ENCODE measurements at places on chromosomes 6 and 20. TPM values are rescaled to one million over a fixed set of nuclear protein-coding genes. Genes with fewer than 3 reads are reported as not detected.

- DNase-seq, result peak; percentile 18
- no peak overlapping the region for H3K27ac ChIP-seq
Observed at GRCh38 chr6:44133003-44133931, 5.9 kb downstream of the TMEM63B start.

GRCh38 chr20:25065625-25066338 lies 7.8 kb upstream of the ACSS1 start:
- H3K27ac ChIP-seq, result no peak overlapping the region
- H3K36me3 ChIP-seq, result no peaks in the 10 kb centered on the region
- no peak overlapping the region for H3K4me3 ChIP-seq
- peaks cover 19% of the 10 kb centered on the region for H3K27me3 ChIP-seq
- H3K4me1 ChIP-seq, result no peaks in the 10 kb centered on the region

- H3K27me3 ChIP-seq, result peaks cover 24% of the 10 kb centered on the region
- no peak for DNase-seq
- H3K36me3 ChIP-seq, result no peaks in the 10 kb centered on the region
- no peak overlapping the region for H3K27ac ChIP-seq
Observed at GRCh38 chr6:18102783-18103509, 19.5 kb downstream of the NHLRC1 start.

EEF1A2 gene
- 0.81 TPM for total RNA-seq

DNA sequence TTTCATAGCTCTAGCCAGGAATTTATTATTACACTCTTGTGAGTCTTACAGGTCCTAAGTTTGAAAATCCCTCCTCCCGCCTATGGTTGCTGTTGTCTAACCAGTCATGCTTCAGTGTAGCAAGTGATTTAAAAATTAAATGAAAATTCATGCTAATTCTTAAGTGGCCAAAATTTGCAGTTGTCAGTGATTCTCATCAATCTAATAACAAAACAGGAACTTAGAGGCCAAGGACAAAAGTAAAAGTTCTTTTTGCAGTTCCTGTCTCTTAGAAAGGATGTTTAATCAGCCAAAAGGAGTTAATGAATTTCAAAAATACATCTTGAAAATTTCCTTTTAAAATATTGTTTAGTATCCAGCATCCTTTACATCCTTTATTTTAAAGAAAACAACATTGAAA lies 36.3 kb downstream of the VTA1 start:
- no peaks in the 10 kb centered on the region for H3K27me3 ChIP-seq
- H3K4me1 ChIP-seq, result peaks cover 2% of the 10 kb centered on the region
- no peak overlapping the region for H3K4me3 ChIP-seq
- no peak for DNase-seq

CD24 gene
- total RNA-seq, result 0.21 TPM

GRCh38 chr20:57650756-57651483 lies 30.7 kb upstream of the ZBP1 start:
- no peak for DNase-seq
- no peaks in the 10 kb centered on the region for H3K27me3 ChIP-seq
- peaks cover 4% of the 10 kb centered on the region for H3K4me1 ChIP-seq
- no peak overlapping the region for H3K27ac ChIP-seq

DNA sequence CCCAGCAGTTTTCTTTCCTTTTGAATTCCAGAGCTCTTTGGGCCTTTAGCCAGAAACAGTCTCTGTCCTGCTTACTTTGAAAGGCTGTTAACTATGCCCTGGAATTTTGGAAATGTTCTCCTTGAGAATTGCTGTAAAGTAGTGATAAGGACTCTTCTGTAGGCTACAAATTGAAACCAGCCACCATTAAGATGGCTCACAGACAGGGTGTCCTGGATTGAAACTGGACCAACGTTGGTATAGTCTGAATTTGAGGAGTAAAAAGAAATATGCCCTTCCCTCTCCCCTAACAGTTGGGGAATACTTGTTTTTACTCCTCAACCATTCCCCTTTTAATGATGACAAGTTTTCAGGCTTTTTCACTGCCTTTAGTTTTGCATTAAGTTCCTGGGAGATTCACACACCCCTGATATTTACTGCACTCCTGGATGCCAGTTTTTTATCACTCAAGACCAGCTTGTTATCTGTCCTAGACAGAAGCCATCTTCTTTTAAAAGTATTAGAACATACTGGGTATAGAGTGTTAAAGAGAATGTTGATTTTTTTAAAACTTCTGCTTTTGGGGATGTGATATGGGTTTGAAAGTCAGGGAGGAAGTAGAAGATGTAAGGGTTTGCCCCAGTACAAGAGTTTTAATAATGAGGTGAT lies 21.9 kb downstream of the TOP1 start:
- H3K27me3 ChIP-seq, result no peaks in the 10 kb centered on the region
- H3K36me3 ChIP-seq, result peaks cover 28% of the 10 kb centered on the region
- DNase-seq, result no peak

GRCh38 chr6:159097256-159097655 lies 52.5 kb upstream of the TAGAP start:
- peak overlapping the region; percentile 22 for H3K4me3 ChIP-seq
- H3K27me3 ChIP-seq, result no peaks in the 10 kb centered on the region
- peak overlapping the region; percentile 91 for H3K27ac ChIP-seq

FOXC1 gene
- 0.05 TPM for total RNA-seq

- DNase-seq, result peak; percentile 41
- no peak overlapping the region for H3K27ac ChIP-seq
- no peaks in the 10 kb centered on the region for H3K36me3 ChIP-seq
- peaks cover 11% of the 10 kb centered on the region for H3K4me1 ChIP-seq
- peak overlapping the region; percentile 29 for H3K4me3 ChIP-seq
- H3K27me3 ChIP-seq, result peaks cover 55% of the 10 kb centered on the region
Observed at GRCh38 chr6:88167352-88167937, 1.3 kb upstream of the CNR1 start.

DNA sequence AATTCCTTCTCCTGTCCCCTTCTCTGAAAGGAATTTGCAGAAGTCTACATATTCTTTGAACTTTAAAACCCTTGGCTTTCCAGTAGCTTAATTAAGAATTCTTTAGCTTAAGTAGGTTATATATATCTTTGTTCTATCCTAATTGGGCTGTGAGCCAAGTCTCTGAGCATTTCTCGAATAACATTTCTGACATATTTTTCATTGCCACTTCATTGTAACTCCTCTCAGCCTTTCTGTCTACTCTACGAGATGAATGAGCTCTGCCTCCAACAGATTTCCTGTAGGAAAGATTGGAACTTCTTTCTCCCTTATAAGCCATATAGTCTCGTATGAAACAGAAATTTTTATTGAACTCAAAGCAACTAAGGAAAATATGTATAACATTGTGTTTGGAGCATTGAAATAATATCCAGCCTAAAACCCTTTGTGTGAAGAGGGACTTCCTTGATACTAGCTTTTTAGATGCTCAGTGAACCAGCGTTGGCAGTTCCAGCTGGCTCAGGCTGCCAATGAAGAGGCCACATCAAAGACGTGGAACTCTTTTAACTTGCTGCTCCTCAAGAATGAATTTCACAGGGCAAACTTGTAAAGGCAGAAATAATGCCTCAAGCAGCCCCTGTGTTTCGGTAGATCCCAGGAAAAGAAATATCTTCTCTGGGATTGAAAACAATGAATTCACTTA lies 87.7 kb upstream of the NOX3 start:
- H3K27me3 ChIP-seq, result no peaks in the 10 kb centered on the region
- no peak overlapping the region for H3K4me3 ChIP-seq
- no peak overlapping the region for H3K27ac ChIP-seq

DNA sequence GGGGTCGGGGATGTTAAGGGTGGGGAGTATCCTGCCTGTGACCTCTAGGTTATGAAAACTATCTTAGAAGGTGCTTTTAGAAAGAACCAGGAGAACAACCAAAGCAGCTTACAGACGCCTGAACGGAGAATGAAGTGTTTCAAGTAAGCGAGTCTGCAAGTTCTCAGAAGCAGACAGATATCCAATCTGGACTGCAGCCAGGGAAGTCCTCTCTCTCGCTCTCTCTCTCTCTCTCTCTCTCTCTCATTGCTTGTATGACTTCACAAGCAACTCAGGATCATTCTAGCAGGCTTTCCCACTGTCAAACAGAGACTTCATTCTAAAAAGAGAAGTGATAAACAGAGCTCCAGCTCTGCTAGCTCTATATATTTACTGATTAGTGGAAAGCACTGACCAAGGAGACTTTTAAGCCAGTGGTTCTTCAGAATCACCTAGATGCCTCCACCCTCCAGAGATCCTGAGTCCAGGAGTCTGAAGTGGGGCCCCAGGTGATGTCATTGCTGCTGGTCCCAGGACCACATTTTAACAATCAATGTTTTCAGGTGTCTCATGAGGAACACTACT lies 6.0 kb downstream of the TCF21 start:
- no peak for DNase-seq
- H3K4me1 ChIP-seq, result peaks cover 32% of the 10 kb centered on the region
- H3K27ac ChIP-seq, result no peak overlapping the region
- H3K36me3 ChIP-seq, result no peaks in the 10 kb centered on the region

DNA sequence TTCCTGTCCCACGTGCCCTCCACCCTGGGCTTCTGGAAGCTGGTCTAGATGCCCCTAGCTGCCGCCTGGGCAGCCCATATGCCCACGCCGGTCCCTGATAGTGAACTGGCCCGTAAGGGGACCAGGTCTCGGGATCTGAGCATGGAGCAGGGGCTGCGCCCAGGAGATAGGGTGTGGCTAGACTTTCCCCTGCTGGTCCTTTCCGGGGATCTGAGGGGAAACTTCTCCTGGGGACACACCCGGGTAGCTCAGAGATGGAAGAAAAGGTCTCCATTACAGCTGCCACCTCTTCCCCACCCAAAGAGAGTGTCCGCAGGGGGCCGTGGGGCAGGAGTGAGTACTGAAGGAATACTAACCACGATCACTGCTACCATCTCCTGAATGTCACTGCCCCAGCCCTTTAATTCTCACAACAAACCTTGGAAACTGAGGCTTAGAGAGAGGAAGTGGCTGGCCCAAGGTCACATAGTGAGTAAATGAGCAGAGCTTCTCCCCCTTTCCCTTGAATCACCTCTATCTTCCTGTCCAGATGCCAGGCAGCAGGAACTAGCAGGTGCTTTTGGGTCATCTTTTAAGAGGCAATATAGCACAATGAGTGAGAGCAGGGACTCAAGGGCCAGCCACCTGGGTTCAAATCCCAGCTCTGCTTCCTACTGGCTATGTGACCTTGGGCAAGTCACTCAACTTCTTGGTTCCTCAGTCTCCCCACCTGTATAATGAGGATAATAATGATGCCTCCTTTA lies 11.8 kb upstream of the CCN5 start:
- H3K36me3 ChIP-seq, result no peaks in the 10 kb centered on the region
- no peak for DNase-seq
- H3K27ac ChIP-seq, result no peak overlapping the region
- H3K4me1 ChIP-seq, result no peaks in the 10 kb centered on the region

SOX18 gene
- not detected for total RNA-seq

ZBTB9 gene
- 9.5 TPM for total RNA-seq

ZC2HC1B gene
- not detected for total RNA-seq

GRCh38 chr6:102068349-102068929 lies 674.9 kb downstream of the GRIK2 start:
- no peak for DNase-seq
- no peak overlapping the region for H3K27ac ChIP-seq
- H3K4me3 ChIP-seq, result no peak overlapping the region
- no peaks in the 10 kb centered on the region for H3K36me3 ChIP-seq

DYNLT1 gene
- 116 TPM for total RNA-seq

AFG1L gene
- total RNA-seq, result 6.6 TPM

DNA sequence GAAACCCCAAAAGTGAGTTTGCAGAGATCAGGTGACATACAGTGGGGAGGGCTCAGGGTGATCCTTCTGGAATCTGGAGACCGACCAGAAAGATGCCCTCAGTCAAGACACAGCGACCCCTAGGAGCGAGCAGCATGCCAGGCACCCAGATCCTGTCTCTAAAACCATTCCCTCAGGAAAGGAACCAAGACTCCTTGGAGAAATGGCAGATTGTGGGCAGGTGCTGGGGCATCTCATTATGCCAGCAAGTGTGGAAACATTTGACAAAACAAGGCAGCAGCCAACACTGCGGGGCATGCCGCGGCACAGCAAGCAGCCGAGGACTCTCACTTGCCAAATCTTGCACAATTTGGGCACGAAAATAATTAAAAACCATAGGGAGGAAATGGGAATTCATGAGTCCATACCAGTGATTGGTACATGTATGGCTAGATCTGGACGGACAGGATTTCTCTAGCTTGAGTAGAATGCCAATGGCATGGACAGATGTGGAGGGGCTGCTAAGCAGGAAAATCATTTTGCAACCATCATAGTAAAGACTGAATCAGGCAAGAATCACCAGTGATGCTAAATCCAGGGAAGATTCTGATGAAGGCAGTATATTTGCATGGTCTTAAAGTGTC lies 76.9 kb downstream of the GINS1 start:
- no peaks in the 10 kb centered on the region for H3K27me3 ChIP-seq
- no peak for DNase-seq
- H3K36me3 ChIP-seq, result no peaks in the 10 kb centered on the region
- peaks cover 28% of the 10 kb centered on the region for H3K4me1 ChIP-seq
- no peak overlapping the region for H3K4me3 ChIP-seq

GRCh38 chr6:99993146-99993532 lies 884 bp downstream of the MCHR2 start:
- no peak overlapping the region for H3K27ac ChIP-seq
- peaks cover 37% of the 10 kb centered on the region for H3K27me3 ChIP-seq
- DNase-seq, result no peak

- no peak overlapping the region for H3K4me3 ChIP-seq
- no peaks in the 10 kb centered on the region for H3K27me3 ChIP-seq
- peaks cover 22% of the 10 kb centered on the region for H3K36me3 ChIP-seq
- H3K27ac ChIP-seq, result no peak overlapping the region
- peaks cover 22% of the 10 kb centered on the region for H3K4me1 ChIP-seq
- DNase-seq, result no peak
Observed at GRCh38 chr20:47311967-47312681, 44.4 kb downstream of the ZMYND8 start.

GRCh38 chr6:159654483-159655098 lies 38.5 kb downstream of the SOD2 start:
- H3K27me3 ChIP-seq, result no peaks in the 10 kb centered on the region
- no peak overlapping the region for H3K4me3 ChIP-seq
- H3K4me1 ChIP-seq, result no peaks in the 10 kb centered on the region
- peaks cover 1% of the 10 kb centered on the region for H3K36me3 ChIP-seq

Data from activated CD4-positive, alpha-beta T cell treated with anti-CD3 and anti-CD28 coated beads for 36 hours (primary cell).